SK-N-SH (cell line): ENCODE measurements at places on chromosomes 5 and 9.

DNA sequence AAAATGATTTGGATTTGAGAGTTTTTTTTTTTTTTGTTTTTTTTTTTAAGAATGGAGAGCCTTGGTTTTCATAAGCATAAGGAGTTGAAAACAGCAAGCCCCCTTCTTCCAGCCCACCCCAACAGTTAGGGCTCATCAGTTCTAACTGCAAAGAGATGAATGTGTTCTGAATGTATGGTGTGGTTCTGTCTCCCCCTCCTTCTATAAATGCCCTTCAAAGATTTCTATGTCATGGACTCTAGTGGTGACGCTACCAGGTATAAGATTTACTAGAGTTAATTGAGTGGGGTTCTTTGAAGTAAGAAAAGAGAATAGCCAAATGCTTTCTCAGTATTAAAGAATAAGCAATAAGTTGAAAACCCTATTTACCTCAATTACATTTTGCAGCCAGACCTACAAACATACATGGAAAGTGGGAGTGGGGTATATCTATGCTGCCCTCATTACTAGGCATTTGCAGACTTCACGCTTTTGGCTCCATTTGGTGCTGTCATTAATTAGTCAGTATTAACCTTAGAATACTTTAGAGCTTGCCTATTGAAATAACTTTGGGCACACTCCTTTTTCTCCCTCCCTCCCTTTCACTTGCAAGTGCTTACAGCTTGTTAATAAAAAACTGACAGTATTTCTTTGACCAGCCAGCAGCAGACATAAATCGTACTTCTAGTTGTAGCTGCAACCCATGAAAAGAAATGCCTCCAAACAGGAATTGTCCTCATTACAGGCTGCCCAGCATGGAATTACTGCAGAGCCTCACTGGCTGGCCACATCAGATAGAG lies 667.2 kb upstream of the ZNF608 start:
- no peak for DNase-seq

DNA sequence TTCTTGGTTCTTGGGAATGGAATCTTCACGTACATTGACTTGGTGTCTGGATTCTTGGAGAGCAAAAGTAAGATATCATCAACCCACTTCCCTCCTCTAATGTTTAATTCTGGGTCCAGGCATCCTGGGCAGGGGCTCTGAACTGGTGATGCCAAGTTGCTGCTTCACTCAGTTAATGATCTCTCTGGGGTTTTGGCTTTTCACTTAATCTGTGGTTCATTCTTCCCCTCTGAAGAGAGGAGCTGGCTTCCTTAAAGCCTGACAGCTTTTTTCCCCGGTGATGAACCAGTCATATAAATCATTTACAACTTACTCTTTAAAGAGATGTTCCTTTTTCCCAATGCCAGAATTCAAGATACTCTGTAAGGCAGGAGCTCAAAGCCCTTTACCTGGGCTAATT lies 65.9 kb downstream of the ARHGAP26 start:
- no peak for DNase-seq

GRCh38 chr5:146394486-146394885 lies 52.6 kb upstream of the TCERG1 start:
- DNase-seq, result no peak

DNA sequence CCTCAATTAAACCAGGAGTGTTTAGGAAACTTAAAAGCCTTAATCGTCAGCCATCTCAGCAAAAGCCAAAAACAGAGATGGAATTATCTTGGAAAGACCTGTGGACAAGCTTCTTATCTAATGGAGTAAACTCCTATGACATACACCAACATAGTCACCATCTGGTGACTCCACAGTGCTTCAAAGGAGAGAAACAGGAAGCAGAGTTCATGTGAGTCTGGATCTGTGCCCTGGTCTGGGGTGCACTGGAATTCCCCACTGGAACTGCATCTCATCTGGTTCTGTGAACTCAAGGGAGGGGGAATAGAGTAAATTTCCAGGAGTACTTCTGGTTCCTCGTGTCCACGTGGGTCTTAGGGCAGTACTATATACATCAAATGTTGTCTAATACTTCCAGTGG lies 36.3 kb upstream of the KCNN2 start:
- no peak for DNase-seq

GRCh38 chr5:103355579-103355978 lies 97.0 kb downstream of the MACIR start:
- no peak for DNase-seq

- no peak for DNase-seq
These were observed 112.3 kb downstream of the SLC28A3 start for GRCh38 chr9:84228130-84228720.

- DNase-seq, result no peak
These were observed 70.5 kb upstream of the BOD1 start for GRCh38 chr5:173686950-173687349.

- DNase-seq, result no peak
These were observed 9.2 kb upstream of the SLC9A3 start for GRCh38 chr5:533243-533954.

- DNase-seq, result no peak
These were observed 113.9 kb downstream of the ARRDC3 start for GRCh38 chr5:91269198-91269597.

DNA sequence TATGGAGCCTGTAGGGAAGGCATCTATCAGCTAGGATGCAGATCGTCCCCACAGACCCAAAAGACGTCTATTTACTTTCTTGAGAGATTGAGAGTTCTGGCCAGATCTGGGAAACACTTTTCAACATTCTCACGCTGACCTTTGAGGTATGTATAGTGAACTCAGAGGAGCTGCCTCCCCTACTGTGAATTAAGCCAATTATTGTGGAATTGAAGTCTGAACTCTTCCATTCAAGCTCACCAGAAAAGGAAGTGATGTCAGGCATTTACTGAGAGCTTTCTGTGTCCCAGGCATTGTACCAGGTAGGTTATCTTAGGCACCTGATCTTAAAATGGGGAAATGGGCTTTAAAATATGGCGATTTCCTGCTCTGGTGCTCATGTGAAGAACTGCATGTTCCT lies 136.5 kb downstream of the SV2C start:
- no peak for DNase-seq

DNA sequence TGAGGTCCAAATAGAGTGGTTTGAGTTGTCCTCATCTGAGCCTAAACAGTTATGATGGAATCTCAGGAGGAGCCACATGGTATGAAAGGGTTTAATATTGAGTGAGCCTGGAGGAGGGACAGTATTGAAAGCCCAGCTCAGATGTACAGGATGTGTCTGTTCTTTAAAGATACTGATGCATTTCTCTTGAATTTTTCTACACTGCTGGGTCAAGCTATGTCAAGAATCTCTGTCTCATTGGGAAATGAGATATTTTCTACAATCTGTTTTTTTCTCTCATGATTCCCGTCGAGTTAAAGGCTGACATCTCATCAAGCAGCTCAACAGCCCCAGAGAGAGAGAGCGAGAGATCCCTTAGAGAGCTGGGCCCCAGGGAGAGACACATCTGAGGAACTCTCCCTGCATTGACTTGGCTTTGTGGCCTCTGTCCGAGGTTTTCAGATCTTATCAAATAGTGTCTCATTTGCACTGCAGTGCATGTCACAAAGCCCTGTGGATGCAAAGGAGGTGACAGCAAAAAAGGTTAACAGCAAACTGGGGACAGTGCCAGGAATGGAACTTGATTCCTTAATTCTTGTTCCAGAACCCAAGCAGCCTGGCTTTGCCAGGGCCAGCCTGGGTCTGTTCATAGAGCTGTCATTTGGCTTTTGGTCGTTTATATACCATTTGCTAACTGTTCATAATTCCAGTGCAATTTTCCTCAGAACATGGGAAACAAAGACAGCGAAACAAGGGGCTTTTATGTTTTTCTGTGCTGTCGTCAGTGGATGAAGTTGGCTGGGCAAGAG lies 19.0 kb upstream of the ACTBL2 start:
- DNase-seq, result peak; percentile 16
